NCI-H524 treated with DMSO at 0.1 percent for 48 hours (cell line): ENCODE measurements at places on chromosomes 3 and 15.

- DNase-seq, result no peak
Observed at GRCh38 chr3:96700322-96701315, 113.8 kb upstream of the EPHA6 start.

GRCh38 chr15:41797201-41797944 lies 23.1 kb downstream of the MAPKBP1 start:
- peak; percentile 10 for DNase-seq

DNA sequence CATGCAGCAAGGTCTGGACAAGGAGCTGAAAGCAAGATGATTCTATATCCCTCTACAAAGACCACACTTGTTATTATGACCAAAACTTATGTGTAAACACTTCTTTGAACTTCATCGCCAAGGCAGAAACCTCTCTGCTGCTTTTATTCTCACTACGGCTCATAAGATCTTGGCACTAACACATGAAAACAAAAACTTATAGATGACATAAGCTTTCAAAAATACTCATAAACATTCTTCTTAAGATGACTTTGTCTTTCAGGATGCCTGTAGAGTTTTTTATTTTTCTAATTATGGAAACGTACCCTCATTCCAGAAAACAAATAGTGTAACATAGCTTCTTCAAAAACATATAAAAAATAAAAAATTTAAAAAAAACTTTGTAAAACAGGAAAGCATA lies 12.5 kb upstream of the C15orf61 start:
- no peak for DNase-seq

DNA sequence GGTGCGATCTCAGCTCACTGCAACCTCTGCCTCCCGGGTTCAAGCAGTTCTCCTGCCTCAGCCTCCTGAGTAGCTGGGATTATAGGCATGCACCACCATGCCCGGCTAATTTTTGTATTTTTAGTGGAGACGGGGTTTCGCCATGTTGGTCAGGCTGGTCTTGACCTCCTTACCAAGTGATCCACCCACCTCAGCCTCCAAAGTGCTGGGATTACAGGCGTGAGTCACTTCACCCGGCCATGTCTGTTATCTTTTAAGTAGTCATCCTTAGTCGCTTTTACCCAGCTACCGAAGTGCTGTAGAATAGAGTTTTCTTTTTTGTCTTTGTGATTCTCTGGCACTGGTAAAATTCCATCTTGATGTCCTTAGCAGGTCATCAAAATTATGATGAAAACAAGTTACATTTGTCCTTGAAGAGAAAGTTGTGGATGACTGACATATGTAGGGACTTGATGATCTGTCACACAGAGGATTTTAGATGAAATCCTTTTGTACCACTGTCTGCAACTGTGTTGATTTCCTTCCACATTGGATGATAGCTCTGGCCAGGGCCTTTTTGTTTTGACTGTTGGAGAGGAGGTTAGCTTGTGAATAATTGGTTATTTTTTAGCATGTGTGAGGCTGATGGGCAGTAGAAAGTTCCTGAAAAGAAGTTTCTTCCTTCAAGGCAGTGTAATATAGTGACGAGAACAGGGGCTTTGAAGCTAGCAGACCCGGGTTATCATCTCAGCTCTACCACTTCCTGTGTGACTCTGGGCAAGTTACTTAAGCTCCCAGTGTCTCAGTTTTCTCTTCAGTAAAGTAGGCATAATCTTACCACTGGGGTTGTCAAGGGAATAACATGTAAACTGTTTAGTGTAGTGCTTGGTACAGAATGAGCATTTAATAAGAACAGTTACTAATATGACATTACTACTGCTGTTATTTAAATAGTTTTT lies 18.8 kb downstream of the ATG7 start:
- no peak for DNase-seq

DNA sequence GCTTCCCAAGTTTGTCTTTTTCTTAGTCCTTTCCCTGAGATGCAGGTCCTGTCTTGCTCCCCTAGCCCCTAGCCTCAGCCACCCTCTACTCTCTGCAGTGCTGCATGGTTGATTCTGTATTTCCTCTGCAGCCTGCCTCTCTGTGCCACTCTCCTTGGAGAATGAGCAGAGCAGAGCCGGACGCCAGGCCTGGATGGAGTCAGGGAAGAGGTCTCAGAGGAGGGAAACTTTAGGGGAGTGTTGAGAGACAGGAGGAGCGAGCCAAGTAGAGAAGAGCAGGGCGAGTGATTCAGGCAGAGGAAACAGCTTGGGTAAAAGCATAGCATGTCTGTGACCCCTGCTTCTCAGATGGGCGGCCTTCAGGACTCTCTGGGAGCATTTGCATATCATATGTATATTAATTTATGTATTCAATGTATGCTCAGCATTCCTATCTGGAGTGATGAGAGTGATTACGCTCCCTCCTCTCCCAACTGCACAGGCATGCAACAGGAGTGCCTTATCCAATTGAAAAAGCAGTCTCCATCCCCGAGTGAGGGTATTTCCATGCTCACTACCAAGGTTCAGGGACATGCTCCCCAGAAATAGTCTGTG lies 166.7 kb downstream of the RORA start:
- no peak for DNase-seq

GRCh38 chr3:33385423-33385822 lies 54.8 kb downstream of the UBP1 start:
- no peak for DNase-seq

DNA sequence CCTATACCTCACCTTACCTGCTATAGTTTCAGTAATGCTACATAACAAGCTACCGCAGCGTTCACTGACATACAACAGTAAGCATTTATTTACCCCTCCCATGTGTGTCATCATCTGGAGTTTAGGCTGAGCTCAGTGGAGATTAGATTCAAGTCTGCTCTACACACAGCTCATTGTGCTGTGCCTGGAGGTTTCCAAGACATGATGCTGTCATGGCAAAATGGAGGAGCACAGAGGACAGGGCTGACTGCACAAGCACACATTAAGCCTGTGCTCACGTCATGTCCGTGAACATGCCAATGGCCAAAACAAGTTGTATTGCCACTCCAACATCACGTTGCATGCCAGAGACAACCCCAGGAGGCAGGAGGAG lies 333.8 kb upstream of the TRIM42 start:
- DNase-seq, result no peak

DNA sequence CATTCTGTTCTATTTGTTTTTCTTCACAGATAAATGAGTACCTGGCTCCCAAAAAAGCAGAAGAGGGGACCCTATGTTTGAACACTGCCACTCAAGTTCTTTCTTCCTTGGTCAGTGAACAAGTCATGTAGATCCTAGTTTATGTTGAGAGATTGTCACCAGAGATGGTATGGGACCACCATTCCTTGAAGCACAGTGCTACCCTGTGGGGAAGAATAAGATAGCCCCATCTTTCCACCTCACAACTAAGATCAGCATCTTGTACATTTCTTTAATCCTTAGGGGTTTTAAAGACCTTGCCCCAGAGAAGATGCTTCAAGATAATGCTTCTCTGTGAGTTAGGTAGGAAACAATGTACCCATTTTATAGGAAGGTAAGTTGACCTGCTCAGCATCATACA lies 233.5 kb upstream of the WNT5A start:
- no peak for DNase-seq

DNA sequence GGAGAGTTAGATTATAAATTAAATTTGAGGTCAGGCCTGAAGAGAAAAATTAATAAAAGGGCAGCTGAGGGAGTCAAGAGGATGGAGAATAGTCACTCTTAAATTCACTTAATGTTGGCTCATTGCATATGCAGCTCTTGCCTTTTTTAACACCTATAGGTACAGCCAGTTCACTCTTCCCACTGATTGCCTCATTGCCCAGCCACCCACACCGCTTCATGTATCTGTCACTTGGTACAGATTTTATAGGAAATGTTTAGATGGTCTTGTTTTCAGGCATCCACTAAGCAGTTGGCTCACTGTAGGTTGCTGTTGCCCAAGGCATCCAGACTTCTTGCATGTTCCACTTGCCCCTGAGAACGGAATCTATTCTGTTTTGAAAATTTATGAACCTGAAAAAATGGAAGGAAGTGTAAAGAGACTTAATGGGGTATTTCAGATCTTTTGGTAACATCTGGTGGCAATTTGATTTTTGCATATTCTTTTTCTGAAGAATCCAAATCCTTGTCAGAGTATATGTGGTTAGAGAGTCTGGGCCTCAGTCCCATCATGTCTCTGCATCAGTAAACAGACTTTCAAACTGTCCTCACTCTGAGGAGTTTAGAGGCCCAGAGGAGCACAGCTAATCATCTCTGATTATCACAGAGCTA lies 151.9 kb downstream of the RBPMS2 start:
- DNase-seq, result no peak

DNA sequence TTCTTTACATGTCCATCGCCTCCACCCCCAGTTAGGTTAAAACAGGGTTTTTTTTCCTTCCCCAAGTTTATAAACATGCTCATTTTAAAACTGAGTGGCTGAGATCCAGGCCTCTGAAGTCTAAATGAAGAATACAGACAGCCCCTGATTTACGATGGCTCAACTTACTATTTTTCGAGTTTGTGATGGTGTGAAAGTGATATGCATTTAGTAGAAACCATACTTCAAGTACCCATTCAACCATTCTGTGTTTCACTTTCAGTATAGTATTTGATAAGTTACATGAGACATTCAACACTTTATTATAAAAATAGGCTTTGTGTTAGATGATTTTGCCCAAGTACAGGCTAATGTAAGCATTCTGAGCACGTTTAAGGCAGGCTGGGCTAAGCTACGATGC lies 30.5 kb upstream of the GNB5 start:
- DNase-seq, result no peak

GRCh38 chr3:103730744-103731143 lies 1295.9 kb downstream of the ZPLD1 start:
- no peak for DNase-seq

- DNase-seq, result no peak
Observed at GRCh38 chr3:104604326-104605010, 762.2 kb upstream of the ALCAM start.

GRCh38 chr3:185733980-185734724 lies 90.7 kb downstream of the IGF2BP2 start:
- peak; percentile 76 for DNase-seq

DNA sequence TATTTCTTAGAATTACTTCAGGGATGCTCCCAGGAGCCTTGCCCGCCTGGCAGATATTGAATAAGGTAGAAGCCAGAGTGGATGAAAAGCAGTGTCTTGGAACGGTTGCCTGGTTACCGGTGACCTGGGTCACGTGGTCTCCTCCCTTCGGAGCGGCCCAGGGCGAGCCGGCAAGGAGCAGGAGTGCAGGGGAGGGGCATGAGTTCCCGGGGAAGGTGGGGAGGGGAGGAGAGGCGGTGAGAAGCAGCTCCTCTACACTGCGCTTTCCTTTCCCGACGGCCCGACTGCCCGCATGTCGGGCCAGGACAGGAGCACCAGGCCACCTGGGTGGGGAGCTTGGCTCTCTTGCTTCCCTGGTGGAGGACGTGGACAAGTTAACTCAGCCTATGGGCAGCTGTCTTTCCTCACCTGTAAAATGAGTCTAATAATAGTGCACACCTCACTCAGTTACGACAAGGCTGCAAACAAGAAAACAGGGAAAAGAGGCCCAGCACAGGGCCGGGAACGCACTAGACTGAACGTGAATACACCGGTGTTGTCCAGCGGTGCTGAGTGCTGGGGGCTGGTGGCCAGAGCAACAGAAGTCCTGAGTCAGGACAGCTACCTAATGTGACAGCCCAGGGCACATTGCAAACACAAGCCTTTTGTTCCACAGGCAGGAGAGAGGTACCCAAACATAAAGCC lies 198.3 kb downstream of the ADAMTS9 start:
- DNase-seq, result peak; percentile 70

- no peak for DNase-seq
Observed at GRCh38 chr15:98730860-98731711, 82.7 kb downstream of the IGF1R start.

DNA sequence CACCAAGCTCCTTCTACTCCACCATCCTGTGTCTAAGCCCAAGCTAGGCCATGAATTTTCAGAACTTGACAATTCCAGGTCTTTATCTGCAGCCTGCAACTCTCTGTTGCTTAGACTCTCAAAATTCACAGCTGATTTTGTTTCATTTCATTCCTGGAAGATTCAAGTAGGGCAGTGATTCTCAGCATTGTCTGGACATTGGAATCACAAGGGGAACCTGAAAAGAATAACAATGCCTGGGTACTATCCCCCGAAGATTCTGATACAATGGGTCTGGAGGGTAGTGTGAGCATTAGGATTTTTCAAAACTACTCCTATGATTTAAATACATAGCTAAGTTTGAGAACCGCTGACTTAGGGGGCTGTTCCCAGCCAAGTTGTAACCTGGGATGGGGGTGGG lies 534.7 kb upstream of the IL12A start:
- no peak for DNase-seq

GRCh38 chr15:44315126-44315525 lies 26.6 kb downstream of the GOLM2 start:
- no peak for DNase-seq

DNA sequence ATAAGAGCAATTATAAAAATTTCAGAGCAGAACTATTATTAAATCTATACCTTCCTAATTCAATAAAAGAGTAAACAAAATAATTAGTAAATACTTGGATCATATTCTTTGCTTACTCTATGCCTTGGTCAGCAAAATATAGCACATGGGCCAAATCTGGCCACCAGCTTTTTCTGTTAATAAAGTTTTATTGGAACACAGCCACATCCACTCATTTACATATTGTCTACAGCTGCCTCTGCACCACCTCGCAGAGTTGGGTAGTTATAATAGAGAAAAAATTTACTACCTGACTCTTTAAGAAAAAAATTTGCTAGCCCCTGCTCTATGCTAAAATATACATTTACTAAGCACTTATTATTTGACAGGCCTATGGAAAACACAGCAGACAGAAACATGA lies 32.2 kb upstream of the GANC start:
- no peak for DNase-seq

DNA sequence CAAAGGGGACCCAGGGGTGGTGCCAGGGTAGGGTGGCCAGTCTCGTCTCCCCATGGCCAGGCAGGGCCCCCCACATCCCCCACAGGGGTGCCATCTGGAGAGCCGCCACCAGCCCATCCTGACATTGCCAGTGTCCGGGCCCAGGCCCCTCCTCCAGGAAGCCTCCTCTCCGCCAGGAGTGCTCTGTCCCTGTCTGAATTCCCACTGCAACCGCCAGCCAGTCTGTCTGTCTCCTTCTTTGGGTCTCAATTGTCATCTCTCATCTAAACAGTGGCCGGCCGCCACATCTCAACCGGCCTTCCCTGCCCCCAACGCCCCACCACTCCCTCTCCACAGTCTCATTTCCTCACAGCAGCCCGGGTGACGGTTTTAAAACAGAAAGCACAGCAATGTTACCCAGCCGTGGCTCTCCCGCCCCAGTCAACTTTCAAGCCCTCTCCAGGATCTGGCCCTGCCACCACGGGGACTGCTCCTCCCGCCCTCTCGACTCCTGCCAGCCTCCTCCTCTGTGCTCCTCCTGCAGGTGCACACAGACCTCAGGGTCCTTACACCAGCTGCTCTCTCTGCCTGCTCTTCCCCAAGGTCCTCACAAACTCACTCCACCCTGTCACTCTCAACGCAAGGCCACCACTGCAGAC lies 57.0 kb downstream of the IQSEC1 start:
- DNase-seq, result peak; percentile 54
